ENCODE measurements at places on chromosomes 12 and 14.

DNA sequence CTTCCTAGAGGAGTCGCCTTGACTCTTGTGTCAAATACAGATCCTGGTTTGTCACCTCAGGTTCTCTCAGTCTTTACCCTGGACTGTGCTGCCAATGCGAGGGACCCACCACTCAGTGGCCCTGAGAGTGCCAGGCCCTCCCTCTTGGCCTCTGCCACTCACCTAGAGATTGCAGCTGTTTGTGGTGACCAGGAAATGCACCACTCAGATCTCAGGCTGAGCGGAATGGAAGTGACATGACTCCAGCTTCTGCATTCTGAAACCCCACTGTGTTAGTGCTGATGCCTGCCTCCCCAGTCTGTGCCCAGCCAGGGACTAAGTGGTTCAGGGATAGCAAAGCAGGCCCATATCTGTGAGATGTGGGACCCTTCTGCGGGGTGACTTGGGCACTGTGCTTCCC lies 27.8 kb upstream of the NEDD1 start:
- no peak for DNase-seq

DNA sequence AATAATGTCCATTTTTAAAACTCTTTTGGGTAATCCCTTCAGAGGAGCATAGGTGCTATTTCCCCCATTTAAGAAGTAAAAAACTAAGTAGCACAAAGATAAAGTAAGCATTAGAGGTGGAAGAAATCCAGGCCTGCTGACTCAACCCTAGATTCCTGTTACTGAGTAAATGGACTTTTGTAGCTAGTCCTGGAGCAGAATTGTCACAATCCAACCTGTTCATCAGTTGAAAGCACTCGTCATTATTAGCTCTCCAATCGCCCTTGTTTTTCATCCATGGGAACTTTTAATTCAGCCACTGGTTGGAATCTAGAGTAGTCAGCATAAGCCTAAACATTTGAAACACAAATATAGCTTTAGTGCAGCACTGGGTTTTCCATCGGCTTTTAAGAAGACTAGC lies 139.5 kb upstream of the AMIGO2 start:
- no peak for DNase-seq

DNA sequence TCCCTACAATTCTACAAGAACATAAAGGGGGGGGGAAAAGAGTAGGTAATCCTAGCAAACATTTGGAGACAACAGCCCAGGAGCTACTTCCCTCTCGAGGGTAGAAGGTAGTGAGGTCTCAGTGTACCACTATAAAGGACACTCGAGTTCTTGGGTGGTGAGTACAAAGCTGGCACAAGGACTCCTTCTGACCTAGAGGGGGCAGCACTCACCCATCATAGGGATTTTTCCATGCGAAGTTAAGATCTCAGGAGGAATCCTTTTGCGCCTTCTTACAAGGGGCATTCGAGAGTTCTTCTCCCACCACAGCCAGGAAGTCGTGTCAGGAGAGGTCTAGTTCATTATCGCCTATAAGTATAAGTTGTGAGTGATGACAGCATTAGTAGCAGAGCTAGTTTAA lies 200.2 kb upstream of the RBM19 start:
- no peak for DNase-seq

GRCh38 chr12:18139254-18139653 lies 49.3 kb upstream of the RERGL start:
- DNase-seq: no peak

DNA sequence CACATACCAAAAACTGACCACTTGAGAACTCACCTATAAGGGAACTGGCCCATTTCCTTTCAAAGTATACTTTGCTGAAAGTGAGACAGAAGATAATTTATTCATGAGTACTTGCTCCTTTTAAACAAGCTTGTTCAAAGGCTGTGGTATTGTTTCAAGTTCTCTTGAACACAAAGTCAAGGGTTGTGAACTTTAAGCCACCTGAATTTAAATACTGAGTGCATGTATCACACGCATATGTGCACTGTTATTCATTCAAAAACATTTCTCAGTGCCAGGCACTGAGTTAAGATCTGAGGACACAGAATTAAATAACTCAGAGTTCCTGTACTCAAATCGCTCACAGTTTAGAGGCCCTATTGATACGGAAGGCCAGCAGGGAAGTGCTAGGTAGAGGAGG lies 19.1 kb upstream of the LDHB start:
- DNase-seq: no peak

- no peak for DNase-seq
Measured at GRCh38 chr14:68975667-68976066, 3.4 kb downstream of the ACTN1 start.

DNA sequence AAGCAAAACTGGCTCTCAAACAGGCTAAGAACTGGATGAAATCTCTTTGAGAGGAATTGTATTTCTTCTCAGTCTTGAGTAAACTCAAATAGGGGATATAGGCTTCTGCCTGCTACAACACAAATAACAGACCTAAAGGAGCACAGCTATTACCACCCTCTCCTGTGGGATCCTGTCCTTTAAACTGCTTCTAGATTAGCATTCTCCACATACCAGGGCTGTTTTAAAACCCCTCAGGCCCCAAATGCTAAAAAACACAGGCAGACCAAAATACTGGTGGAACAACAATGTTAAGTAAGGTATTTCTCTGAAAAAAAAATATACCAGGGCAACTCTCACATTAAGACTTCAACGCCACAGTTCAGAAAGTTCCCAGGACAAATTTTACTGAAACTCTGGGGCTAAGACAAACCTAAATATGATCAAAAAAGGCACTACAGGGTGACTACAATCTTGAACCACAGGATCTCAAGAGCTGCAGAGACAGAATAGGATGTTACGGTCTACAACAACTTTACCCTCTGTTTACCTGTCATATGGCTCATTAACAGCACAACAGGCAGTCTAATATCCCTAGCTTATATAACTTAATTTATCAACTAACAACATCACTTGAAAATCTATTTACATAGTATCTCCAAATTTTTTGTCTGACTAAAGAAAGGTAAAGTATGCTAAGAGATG lies 7.2 kb downstream of the CPNE8 start:
- DNase-seq: no peak

- no peak for DNase-seq
Measured at GRCh38 chr12:3892631-3893030, 19.4 kb upstream of the PARP11 start.

DNA sequence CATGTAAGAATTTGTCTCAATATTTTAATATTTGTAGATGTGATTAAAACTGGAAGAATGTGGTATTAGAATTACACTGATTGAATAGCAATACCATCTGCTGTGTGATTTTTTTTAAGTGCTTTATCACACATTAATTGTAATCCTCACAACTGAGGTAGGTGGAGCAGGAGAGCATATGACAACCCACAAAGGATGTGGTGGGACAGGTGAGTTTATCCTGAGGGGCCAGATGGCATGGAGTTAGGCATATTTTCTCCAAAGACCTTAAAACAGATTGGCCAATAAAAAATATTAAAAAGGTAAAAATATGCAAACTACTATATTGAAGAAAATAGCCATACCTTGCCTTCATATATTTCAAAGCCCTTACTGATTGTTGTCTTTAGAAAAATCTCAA lies 7.8 kb downstream of the LRRC10 start:
- no peak for DNase-seq

- no peak for DNase-seq
Measured at GRCh38 chr12:111103583-111103982, 183.2 kb upstream of the MYL2 start.

GRCh38 chr12:113860950-113861349 lies 105.2 kb downstream of the RBM19 start:
- DNase-seq: no peak

GRCh38 chr14:100649173-100649519 lies 61.9 kb upstream of the BEGAIN start:
- DNase-seq: no peak

DNA sequence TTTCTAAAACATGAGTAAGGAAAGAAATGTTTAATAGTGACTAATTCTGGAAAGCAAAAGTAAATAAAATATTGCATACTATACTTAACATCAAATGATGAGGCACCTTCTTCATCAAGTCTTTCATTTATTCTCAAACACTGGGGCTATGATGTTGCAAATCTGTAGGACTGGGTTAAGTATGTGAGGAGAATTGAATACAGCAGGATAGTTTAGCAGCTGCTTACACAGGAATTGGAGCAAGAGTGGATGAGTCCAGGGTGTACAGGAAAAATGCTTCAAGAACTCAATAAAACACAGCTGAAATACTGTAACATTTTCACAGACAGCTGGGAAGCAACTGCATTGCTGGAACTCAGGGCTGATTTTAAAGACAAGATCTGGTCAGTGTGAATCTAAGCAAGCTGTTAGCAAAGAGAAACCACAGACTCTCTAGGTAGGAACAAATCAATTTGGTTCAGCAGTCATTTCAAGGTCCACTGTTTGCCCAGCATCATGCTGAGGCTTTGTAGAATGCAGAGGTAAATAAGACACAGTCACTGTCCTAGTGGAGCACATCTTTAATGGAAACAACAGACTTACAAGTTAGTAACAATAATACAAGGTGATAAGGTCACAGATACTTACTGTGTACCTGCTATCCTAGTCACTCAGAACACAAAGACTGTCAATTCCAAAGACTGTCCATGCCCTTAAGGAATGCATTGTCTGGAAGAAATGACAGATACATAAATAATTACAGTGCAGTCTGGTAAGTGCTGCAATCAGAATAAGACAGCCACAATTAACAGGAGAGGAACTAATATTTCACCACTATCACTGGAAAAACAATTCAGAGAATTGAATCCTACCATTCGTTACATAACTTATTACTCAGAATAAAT lies 96.8 kb upstream of the DACT1 start:
- DNase-seq: no peak

DNA sequence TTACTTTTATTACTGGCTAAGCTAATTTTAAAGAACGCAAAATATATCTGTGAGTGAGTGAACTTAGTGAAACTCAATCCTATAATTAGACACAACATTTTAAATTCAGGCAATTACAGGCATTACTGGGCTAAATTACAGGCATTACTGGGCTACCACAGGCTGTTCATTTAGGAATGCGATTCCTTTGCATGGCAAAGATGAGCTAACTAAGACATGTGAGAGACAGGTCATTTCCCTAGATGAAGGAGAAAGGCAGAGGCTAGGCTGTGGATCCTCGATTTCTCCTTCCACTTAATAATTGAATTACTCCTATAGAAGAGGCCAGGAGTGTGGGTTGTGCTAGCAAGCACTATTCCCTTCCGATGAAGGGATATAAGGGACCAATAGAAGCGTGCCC lies 429.4 kb upstream of the LMO3 start:
- DNase-seq: no peak

DNA sequence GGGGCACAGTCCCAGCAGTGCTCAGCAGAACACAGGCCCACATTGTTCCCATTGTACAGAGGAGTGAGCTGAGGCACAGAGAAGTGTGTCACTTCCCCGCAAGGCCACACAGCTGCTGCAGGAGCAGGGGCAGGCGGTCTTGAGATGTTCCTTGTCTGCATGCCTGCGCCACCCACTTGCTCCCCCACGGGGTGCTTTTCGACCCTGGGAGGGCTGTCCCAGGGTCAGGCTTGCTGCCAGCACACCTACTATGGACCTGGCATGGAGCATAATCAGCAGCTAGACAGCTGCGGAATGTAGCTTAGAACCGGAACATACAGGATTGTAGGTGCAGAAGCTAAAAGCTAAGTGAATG lies 7.8 kb upstream of the EP400 start:
- no peak for DNase-seq

DNA sequence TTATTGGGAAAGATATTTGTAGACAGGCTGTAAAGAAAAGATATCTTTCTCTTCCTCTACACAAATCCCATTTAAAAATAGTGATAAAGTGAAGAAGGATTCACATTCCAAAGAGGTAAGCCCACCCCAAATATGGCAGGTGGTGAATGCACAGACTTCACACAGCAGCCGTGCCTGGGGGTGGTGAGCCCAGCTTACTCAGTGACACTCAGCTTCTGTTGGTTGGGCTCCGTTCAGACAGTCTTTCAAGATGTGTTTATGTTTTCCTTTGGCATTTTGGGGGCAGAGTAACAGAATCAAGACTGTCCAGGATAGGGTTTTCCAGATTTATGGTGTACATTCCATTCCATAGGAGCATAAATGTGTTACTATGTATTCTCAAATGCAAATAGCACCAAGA lies 4.1 kb upstream of the COL2A1 start:
- no peak for DNase-seq

- no peak for DNase-seq
Measured at GRCh38 chr12:95443459-95443858, 30.5 kb upstream of the METAP2 start.

DNA sequence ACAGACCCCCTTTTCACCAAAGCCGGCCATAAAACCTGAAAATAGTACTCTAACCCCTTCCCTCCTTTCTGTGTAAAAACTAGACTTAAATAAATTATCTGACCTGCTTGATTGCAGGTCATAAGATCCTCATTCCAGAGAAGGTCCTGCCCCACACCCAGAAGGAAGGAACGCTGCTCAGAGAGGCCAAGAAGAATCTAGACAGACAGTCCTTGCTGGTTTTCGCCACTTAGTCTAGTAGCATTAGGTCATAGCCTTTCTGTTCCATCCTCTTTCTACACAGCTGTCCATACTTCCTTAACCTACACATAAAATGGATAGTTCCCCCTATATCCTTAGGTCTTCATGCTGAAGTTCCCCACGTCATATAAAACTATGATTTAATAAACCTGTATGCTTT lies 83.7 kb upstream of the IGF1 start:
- DNase-seq: no peak

GRCh38 chr12:112238441-112238840 lies 113.1 kb downstream of the TRAFD1 start:
- no peak for DNase-seq

- peak; percentile 87 for DNase-seq
Measured at GRCh38 chr14:69260861-69261564, 1.1 kb downstream of the GALNT16 start.

GRCh38 chr12:20395791-20396550 lies 27.6 kb downstream of the PDE3A start:
- no peak for DNase-seq

DNA sequence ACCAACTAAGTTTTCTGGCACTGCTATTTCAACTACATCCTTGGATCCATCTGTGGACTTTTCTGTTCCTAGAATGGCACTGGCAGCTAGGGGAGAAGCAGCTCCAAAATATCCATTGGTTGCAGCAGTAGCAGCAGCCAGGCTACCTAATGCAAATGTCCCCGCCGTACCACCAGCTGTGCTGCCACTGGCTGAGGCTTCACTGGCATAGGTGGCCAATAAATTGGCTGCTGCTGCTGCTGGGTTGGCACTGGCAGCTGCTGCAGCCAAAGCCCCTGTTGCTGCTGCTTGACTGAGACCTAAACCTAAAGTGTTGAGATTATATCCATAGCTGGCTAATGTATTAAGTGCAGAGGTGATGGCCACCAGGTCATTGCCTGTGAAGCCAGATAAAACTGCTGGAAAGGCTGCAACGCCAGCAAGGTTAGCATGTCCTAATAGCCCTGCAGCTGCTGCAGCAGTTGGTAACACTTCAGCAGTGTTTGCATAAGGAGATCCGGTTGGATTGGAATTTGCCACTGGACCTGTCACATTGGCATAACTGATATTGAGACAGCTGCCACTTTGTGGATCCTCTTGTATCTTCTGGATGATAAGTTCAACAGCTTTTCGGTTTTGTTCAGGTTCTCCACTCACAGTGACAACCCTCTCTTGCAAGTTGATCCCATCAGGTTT lies 149.5 kb downstream of the NOVA1 start:
- DNase-seq: no peak

GRCh38 chr14:92973798-92974372 lies 50.9 kb downstream of the CHGA start:
- no peak for DNase-seq
